ENCODE measurements at places on chromosomes 5 and 9.
A peak's percentile ranks its signal among the peaks of the same experiment; 100 is the strongest.

DNA sequence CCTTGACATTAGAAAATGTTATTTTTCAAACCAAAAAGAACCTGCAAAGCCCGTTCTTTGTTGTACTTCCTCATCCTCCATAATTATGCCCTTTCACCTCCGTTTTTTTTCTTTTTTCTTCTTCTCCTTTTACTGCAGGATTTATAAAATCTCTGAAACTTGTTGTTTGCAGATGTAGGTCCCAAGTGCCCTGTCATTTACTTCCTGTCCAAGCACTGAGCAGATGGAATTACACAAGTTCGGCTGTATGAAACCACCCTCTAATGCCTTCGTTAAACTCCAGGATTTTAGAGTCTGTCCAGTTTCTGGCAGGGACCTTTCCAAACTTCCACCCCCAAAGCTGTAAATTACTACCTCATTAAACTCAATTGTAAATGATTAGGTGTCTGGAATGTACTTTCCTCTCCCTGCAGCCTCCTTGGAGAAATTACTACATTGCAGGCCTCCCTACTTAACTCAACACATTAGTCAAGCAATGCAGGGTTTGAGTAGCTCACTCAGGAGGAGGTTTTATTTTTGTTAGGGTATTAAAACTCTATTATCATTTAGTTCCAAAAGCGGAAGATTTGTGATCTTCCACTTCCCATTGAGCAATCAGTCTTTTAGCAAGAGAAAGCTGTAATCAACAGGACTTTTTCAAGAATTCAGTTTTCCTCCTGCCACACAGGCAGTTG lies 125.6 kb upstream of the LPAR1 start:
- no peak for DNase-seq

DNA sequence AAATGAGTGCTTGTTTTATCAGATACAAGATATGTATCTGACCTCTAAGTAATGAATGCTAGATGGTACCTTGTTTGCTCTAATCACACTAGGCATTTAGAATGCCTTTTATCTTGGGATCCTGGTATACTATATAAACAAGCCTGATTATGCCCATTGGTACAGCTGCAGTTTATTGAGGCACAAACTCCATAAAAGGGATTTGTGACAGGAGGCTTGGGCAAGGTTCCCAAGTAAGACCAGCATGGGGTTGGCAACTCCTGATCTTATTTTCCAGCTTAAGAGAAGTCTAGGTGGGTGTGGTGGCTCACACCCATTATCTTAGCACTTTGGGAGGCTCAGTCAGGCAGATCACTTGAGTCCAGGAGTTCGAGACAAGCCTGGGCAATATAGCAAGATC lies 93.9 kb upstream of the DMRT1 start:
- DNase-seq: no peak

DNA sequence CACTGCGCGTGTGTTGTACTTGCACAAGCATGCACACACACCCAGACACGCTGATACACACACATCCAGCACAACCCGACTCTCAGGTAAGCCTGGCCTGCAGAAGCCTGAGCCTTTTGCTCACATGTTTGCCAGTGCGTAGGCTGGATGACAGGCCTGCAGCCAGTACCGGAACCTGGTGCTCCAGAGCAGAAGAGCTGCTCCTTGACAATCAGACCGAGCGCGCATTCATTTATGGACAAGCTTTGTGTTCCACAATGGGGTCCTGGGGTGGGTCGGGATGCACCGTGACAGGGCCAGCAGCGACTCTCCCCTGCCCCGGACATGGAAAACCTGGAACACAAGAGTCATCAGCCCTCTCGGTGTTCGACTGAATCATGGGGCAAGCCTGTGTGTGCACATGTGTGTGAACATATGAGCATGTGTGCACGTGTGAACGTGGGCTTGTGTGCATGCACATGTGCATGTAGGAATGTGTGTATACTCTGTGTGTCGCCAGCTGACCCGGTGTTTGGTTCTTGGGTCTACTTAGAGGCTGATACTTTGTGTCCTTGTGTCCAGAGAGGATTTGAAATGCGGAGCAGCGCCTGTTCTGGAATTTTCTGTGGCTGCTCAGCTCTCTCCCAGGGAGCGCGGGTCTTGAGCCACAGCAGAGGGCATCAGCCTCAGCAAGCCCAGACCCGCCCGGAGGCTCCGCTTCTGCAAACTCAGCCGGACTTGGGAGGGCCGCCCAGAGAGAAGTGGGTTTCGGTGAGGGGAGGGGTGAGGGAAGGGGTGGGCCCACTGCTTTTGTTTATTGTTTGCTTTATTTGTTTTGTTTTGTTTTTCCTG lies 32.2 kb downstream of the IRX4 start:
- DNase-seq: no peak

- DNase-seq: no peak
These were observed 50.5 kb downstream of the NR6A1 start for GRCh38 chr9:124720429-124721108.

DNA sequence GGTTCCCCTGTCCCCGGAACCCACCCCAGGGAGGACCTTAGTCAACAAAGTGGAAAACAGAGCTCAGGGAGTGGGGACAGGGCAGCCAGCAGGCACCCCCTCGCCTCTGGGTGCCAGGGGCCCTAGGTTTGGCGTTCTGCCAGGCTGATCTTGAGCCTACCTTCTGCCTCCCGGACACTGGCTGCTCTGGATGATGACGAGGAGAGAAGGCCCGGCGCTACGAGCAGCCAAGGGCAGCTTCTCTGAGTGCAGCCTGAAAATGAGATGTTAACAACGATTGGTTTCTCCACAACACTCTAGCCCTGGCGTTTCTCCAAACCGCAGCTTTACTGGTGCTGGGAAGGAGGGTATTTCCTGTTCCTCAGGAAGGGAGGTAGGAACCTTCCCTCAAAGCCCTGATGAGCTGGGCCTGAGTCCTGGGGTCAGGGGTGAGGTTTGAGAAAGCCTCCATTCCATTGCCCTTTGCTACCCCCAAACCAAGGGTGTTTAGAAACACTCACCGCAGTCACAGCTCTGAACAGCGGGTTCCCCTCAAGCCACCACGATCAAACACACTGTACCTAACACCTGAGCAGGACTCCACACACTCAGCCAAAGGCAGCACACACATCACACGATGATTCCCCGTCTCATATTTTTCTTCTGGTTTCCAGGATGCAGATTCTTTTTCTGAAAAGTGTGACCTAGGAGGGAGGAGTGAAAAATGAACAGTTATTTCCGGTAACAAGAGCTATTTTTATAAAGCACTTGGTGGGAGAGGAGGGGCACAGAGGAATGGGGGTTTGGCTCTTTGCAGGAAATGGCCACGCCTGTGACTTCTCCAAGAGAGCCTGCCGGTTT lies at the start of gene STING1:
Gene STING1, minus strand, starts transcription at position 709 of the 840 bp plus-strand sequence. CDS start 1,054 bp downstream, outside the sequence.
- DNase-seq: peak; percentile 66

- no peak for DNase-seq
These were observed 35.2 kb downstream of the DNAH5 start for GRCh38 chr5:13909271-13909670.

GRCh38 chr9:112011051-112011620 lies 114.5 kb downstream of the UGCG start:
- no peak for DNase-seq

DNA sequence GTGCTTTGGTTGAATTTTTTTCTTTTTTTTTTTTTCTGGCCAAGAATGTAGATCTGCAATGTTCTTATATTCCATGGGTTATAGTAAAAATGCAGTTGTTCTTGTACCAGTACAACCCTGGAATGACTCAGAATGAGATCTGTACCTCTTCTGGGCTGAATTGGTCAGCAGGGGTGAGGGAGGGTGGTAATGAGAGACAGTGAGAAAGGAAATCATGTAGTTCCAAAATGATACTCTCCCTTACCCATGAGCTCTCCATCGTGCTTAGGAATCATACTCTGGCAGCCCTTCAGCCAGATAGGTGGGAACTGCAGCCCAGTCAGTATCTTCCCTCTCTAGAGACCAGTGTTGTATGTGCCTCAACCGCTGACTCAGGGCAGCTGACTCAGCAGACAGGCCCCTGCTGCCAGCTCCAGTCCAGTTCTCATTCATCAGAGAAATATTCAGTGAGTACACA lies 2.1 kb upstream of the GLIS3 start:
- peak; percentile 12 for DNase-seq

- no peak for DNase-seq
These were observed 10.6 kb downstream of the SPINK4 start for GRCh38 chr9:33250458-33250995.

GRCh38 chr9:125652759-125653158 lies 54.2 kb downstream of the MAPKAP1 start:
- DNase-seq: no peak

DNA sequence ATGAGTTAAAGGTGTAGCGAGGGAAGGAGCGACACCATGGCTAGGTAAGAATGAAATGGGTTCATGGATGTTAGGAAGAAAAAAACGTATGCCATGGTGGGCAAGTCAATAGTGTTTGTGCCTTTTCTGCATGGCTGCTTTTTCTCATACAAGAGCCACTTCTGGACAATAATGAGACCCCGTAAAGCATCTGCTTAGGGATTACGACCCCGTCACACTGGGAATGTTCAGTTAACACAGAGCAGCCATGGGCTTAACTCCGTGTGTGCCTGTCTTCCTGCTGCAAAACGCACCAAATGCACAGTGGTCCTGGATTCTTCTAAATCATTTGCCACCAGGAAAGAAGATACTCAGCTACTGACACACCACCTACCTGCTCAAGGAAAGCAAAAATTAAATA lies 81.8 kb downstream of the NFIB start:
- DNase-seq: no peak

- no peak for DNase-seq
These were observed 89.9 kb upstream of the MPDZ start for GRCh38 chr9:13369431-13369830.

DNA sequence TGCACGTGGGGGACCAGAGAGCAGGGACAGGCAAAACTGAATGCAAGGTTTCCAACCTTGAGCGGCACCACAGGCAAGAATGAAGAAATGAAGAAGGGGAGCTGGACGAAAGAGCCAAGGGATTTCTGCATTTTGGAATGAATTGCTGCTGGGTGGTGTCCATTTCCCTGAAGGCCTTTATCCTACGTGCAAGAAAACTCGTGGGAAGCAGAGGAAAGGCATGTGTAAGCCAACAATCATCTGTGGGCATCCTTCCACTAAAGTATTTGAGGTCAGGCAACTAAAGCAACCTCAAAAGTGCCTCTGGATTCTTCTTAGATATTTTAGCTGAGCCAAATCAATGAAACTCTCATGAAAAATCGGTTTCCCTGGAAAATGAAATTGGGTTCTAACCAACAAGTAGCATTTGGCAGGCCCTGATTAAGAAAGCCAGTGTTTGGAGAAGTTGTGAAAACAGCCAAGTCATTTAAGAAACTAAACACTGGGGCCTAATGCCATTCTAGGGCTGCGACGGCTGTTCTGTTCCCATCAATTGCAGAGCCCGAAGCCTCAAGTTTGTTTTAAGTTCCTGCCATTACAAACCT lies 4.7 kb upstream of the TGFBI start:
- DNase-seq: no peak

DNA sequence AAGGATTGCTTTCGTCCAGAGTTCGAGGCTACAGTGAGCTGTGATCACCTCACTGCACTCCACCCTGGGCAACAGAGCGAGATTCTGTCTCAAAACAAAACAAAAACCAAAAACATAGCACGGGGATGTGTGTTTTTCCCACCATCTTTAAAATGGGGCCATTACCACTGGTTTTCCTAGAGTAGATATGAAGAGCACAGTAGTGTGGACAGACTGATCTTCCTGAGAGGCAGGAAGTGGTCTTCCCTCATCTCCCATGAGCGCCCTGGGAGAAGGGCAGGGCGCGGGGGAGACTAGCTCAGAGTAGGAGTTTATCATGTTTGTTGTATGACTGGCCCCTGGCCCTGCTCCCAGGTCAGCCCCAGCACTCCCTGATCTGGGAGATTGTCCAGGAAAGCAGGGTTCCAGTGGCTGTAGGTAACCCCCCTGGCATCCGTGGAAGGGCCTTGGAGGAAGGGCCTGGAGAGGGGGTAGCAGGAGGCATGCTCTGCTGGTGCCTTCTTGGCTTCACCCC lies 2.3 kb downstream of the SUSD3 start:
- peak; percentile 25 for DNase-seq

GRCh38 chr5:139116100-139116655 lies 82.0 kb downstream of the SIL1 start:
- no peak for DNase-seq

GRCh38 chr9:21615018-21615417 lies 132.9 kb upstream of the IFNE start:
- no peak for DNase-seq

DNA sequence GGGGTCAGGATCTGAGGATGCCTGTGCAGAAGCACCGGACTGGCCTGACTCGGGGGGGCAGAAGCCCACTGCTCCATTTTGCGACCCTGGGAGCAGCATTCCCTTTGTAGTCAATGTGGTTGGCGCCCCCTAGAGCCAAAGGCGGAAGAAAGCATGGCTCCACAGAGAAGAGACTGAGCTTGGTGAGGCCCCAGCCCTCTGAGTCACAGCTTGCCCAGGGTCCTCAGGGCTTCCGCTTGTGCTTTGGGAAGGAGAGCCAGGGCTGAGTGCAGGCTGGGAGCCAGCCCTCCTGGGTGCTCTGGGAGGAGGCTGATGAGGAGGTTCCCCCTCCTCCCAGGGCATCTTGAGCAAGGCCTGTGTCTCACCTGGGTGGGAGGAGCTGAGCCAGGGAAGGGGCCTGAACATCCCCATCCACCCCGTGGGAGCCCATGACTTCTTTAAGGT lies 5.5 kb upstream of the AQP3 start:
- peak; percentile 69 for DNase-seq

DNA sequence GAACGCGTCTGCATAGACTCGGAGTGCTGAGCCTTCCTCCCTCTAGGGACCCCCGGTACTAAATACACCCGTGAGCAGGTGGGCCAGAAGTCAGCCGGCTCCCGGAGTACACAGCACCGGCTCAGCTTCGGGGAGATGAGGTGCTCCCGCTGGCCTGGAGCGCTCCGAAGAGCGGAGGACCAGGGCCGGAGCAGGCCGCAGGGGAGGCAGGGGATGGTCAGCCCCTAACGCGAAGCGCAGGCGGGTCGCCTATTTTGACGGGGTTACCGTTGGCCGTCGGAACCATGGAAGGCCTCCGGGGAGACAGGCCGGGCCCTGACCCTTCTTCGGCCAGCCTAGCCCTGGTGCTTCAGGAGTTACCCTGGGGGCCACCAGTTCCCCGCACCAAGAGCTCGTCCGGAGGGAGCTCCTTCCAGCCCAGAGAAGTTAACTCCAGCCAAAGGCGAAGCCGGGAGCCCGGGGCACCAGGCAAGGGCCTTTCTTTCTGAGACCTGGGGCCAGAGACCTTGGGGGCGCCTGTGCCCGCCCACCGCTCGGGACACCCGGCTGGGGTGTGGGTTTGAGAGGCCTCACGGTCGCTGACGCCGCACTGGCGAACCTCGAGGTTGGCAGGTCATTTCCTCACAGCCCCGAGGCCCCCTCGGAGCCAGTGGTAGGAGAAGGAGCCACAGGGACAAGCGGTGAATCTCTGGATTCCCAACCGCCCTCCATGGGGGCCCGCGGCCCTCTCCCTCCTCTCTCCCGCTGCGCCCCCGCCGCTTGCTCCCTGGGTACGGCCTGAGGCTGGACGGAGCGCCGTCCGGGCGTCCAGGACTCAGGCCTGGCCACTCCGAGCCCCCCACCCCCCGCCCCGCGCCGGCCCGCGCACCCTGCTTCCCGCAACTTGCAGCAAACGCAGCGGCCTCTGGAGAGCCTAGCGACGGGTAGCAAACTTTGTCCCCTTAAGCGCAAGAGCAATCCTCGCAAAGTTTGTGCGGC lies 3.4 kb upstream of the IRX4 start:
- no peak for DNase-seq
